ENCODE measurements at places on chromosomes 12 and 14. TPM values are rescaled to one million over a fixed set of nuclear protein-coding genes. Genes with fewer than 3 reads are reported as not detected.

Gene TPH2
- total RNA-seq, result not detected

Gene RND1
- not detected for total RNA-seq

Gene FZD10
- 0.36 TPM for total RNA-seq

Gene HOXC6
- total RNA-seq, result 2.2 TPM

Gene TTC6
- total RNA-seq, result not detected

Gene OTOGL
- under 0.01 TPM for total RNA-seq

Gene BCAT1
- 3.3 TPM for total RNA-seq

Gene DNAI7
- 0.36 TPM for total RNA-seq

Gene CLSTN3
- total RNA-seq, result 2.7 TPM

Gene FAIM2
- under 0.01 TPM for total RNA-seq

Gene SYT1
- under 0.01 TPM for total RNA-seq

Gene PIANP
- total RNA-seq, result not detected

Gene SRGAP1
- total RNA-seq, result 21.8 TPM

Gene KRT83
- not detected for total RNA-seq

Gene SLC25A29
- 14.9 TPM for total RNA-seq

Gene TM7SF3
- 190 TPM for total RNA-seq

Gene RNF212B
- total RNA-seq, result not detected

Gene TSPAN8
- not detected for total RNA-seq

Gene RIMBP2
- not detected for total RNA-seq

Gene CLEC6A
- total RNA-seq, result not detected

Gene CCDC197
- total RNA-seq, result not detected

Gene PRH2
- not detected for total RNA-seq

Gene ADSS1
- total RNA-seq, result 1.8 TPM

Gene ERP29
- 57.4 TPM for total RNA-seq

Gene FGF6
- not detected for total RNA-seq

Gene AVPR1A
- total RNA-seq, result not detected

Gene C1S
- total RNA-seq, result 22.0 TPM

Gene TMPRSS12
- not detected for total RNA-seq

Gene ATG2B
- 21.0 TPM for total RNA-seq

Gene TTC9
- total RNA-seq, result under 0.01 TPM

Gene MAPK1IP1L
- total RNA-seq, result 53.5 TPM
